Right lobe of liver (tissue), 6 donors: ENCODE measurements at places on chromosomes 16 and 17. TPM values are rescaled to one million over a fixed set of nuclear protein-coding genes. Genes with fewer than 3 reads are reported as not detected.

- no peak overlapping the region for H3K27ac ChIP-seq
- H3K36me3 ChIP-seq = no peaks in the 10 kb centered on the region
- no peak for DNase-seq
- no peak overlapping the region for H3K4me3 ChIP-seq
- no peaks in the 10 kb centered on the region for H3K27me3 ChIP-seq
- H3K4me1 ChIP-seq = no peaks in the 10 kb centered on the region
These were observed 140.0 kb downstream of the IRF8 start for GRCh38 chr16:86038926-86039310.

Gene PGAP6
- 37.3 TPM for total RNA-seq

Gene GPR139
- total RNA-seq = not detected

DNA sequence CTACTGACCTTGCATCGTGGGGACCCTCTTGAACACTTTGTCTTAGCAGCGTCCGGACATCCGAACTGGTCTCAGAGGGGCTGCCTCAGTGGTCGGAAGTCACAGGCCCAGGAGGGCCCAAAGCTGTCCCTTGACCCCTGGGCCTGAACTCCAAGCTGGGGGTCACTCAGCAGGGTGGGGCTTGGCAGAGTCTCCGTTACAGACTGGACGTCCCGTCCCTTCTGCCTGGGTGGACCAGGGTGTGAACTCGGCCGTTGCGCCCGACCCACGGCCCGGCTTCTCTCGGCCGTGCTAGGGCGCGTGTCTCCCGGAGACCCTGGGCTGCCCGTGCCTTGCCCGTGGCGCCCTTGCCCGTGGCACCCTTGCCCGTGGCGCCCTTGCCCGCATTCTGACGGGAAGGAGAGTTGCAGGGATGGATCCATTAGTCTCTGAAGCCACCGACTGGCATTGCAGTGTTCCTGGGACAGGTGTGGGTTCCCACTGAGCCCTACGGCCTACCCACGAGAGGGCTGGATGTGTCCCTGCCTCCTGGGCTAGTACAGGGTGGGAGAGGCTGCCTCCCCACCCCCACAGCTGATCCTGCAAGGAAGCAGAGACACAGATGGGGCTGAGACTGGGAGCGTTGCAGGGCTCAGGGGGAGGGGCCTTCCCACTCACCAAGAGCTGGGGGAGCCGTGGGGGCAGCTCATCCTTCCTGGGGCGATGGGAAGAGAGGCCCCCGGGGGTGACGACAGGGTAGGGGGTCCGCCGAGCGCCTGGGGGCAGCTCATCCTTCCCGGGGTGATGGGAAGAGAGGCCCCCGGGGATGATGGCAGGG is 4.9 kb downstream of the CACNA1H start:
- no peak overlapping the region for H3K27ac ChIP-seq
- peaks cover 3% of the 10 kb centered on the region for H3K27me3 ChIP-seq
- DNase-seq = no peak
- peaks cover 40% of the 10 kb centered on the region for H3K4me1 ChIP-seq

GRCh38 chr16:76123966-76124365 is 153.2 kb upstream of the CNTNAP4 start:
- H3K36me3 ChIP-seq = no peaks in the 10 kb centered on the region
- H3K27me3 ChIP-seq = no peaks in the 10 kb centered on the region
- no peaks in the 10 kb centered on the region for H3K4me1 ChIP-seq
- no peak overlapping the region for H3K4me3 ChIP-seq
- H3K27ac ChIP-seq = no peak overlapping the region
- DNase-seq = no peak

DNA sequence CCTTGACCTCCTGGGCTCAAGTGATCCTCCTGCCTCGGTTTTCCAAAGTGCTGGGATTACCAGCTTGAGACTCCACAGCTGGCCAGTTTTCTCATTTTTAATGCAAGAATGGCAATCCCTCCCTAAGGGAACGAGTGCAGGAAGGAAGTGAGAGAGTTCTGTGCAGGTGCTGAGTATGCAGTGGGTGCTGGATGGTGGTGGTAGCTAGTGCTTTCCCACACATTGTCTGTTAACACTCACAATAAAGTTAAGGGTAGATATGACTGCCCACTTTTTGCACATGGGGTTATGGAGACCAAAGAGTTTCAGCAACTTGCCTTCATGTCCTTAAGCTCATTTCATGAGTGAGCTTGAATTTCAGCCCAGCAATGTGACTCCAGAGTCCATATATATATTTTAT is 18.5 kb downstream of the RGS9 start:
- no peak overlapping the region for H3K27ac ChIP-seq
- no peaks in the 10 kb centered on the region for H3K36me3 ChIP-seq
- H3K4me3 ChIP-seq = no peak overlapping the region
- no peaks in the 10 kb centered on the region for H3K4me1 ChIP-seq

DNA sequence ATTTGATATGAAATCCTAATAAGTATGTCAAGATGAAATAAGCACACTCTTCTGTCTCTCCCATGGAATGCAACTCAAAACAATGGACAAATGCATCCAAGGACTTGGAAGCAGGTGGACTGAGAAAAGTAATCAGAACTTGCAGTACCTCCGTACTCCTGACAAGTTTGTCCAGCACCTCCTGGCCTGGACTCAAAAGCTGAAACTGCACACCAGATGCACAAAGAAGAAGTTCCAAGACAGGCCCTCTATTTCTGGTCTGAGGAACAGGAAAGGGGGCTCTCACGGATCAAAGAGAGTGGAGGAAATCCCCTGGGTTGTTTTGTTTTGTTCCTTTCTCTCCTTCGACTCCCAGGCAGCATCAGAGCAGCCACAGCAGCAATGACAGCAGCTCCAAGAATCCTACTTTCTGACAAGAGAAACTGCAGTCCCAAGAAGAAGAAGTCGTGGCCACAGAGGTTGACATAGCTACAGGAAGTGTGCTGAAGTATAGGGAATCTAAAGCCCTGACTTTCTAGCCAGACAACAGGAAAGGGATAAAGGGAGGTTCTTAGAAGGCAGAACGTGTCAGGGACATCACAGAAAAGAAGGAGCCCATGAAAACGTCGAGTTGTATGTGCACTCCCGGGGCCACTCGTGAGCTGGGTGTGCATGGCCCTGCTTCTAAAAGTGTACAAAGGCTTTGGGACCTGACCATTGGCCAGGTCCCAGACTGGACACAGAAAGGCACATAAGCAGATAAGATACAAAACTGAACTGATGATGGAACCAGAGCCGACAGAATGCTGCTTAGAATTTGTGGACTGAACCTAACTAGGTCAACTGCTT is 29.3 kb downstream of the AKAP10 start:
- no peak for DNase-seq
- H3K4me1 ChIP-seq = no peaks in the 10 kb centered on the region
- H3K27ac ChIP-seq = no peak overlapping the region

DNA sequence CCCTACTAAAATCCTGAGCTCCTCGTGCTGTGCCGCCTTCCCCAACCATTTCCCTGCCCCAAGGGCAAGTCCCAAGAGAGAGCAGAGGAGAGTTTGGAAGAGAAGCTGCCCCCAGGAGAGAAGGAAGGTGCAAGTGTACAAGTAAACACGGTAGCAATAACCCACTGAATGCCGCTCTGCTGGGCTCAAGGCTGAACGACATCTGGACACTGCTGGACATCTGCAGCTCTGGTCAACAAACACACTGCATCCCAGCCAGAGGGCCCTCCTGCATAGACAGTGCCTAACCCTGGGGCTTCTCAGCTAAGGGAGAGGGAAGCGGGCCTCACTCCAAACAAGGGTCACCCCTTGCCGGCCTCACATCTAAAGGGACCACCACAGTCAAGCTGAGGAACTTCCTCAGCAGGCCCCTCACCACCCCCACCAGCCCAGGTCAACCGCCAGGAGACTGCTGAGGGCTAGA is 12.7 kb downstream of the JUP start:
- no peak for DNase-seq
- H3K4me3 ChIP-seq = no peak overlapping the region
- no peaks in the 10 kb centered on the region for H3K36me3 ChIP-seq
- H3K4me1 ChIP-seq = peaks cover 10% of the 10 kb centered on the region
- peak overlapping the region; percentile 96 for H3K27ac ChIP-seq
- no peaks in the 10 kb centered on the region for H3K27me3 ChIP-seq

- no peaks in the 10 kb centered on the region for H3K27me3 ChIP-seq
- H3K4me3 ChIP-seq = no peak overlapping the region
- DNase-seq = peak; percentile 21
These were observed 13.1 kb downstream of the CNGB1 start for GRCh38 chr16:57957673-57958392.
